ENCODE measurements at places on chromosomes 16 and 17.

DNA sequence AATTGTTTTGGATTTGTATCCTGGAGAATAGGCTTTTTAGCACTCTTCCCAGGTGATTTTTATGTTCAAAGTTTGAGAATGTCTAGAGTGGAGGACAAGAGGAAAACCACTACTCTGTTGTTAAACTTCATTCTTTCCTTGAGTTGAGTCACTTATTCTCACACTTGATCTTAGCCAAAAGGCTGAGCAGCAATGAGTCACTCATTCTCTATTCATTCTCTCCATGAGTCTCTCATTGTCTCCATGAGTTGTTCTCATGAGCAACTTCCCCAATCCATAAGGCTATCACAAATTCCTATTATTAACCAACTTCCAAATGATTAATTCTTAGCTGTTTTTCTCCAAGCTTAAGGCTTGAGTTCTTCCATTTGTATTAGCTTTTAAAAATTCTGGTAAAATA, 1393.3 kb downstream of the CDH8 start:
- DNase-seq, result no peak

DNA sequence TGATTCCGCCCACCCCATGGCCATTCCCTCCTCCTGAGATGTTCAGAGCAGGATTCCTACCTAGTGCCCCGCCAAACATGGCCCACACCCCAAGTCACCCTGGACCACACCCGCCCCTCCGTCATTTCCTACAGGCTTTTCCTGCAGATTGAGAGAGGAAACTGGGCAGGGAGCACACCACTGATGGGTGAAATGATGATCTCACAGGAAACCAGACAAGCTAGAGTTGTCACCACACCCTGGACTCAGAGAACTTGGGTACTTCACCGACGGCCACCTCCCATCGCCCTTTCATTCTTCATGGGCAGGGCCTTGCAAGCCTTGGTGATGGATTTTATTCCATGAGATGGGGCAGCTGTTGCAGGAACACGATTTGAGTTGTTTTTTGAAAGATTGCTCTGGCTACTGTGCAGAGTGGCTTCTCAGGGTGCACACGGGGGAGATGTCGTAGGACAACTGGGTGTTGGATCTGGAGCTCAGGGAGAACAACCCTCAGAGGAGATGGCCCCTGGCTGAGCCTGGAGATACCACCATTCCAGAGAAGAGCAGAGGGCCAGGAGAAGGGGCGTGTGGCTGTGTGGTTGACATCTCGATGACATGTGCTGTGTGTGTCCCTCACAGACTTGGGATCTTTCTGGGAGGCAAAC, 7.4 kb upstream of the B9D1 start:
- DNase-seq, result no peak

- DNase-seq, result no peak
Measured at GRCh38 chr16:23893986-23894385, 58.2 kb downstream of the PRKCB start.

DNA sequence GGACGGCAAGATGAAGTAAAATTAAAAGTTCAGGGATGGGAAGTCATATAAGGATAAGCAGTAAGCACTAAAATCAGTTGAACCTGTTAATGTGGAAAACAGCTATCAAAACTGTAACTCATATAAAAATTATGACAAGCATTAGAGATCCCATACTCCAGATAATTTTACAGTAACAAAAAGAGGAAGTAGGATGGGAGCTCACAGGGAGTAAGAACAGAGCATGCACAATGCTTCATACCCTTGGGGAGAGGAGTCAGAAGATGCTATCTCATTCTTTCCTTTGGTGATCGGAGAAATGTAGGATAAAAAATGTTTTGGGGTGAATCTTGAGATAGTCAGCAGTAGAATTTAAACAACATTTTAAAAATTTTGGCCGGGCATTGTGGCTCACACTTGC, 164.7 kb upstream of the CACNG5 start:
- DNase-seq, result no peak

DNA sequence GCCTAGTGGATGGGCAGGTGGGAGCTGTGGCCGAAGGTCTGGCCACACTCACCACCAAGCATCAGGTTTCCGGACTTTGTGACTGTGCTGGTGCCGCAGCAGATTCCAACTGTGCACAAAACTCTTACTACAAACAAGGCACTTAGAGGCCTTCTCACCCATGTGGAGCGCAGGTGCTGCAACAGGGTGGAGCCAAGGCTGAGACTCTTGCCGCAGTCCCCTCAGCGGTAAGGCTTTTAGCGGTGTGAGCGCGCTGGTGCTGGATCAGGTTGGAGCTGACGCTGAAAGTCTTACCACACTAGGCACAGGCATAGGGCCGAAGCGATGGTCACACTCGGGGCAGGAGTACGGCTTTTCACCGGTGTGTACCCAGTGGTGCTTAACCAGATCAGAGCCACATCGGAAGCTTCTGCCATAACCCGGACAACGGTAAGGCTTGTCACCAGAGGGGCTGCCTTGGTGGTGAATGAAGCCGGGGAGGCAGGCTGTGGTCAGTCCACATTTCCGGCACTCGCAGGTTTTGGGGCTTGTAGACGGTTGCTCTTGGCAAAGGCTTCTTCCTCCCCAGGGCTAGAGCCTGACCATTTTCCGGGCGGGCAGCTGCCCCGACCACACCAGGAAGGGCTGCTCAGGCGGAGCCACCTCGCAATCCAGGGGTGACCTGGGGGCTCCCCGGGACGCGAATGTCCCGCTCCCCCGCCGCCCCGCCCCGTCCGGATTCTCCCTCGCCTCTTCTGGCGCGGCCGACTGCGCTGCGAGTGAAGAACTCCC, 1.0 kb upstream of the ARMC5 start:
- peak; percentile 69 for DNase-seq

GRCh38 chr16:46555951-46556350, 65.2 kb downstream of the SHCBP1 start:
- no peak for DNase-seq

GRCh38 chr16:28983644-28984043, 1.2 kb upstream of the LAT start:
- DNase-seq, result no peak

- no peak for DNase-seq
Measured at GRCh38 chr17:17801800-17802481, 34.8 kb downstream of the SREBF1 start.

DNA sequence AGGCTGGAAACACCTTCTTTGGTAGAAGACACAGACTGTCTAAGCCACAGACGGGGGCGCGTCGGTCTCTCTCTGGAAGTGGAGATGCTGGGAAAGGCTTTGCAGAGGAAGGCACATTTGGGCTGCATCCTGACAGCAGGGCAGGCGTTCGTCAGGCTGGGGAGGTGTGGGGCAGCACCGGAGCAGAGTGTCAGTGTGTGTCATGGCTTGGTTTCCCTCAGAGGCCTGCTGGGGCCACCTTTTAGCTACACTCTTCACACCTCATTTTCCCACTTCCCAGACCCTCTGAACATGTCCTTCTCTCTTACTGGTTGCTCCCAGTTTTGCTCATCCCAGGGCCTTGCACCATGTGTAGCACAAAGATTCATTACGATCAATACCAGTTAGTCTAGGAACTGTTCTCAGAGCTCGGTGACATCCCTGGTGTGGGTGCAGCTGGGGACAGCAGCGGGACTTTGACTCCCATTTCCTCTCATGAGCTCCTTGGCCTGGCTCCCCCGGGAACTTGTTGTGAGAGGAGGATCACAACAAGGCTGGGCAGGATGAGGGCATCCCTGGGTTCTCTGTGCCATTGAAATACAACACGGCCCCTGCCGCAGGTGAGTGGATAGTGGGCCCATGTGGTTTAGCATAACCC, 33.1 kb downstream of the SMARCE1 start:
- DNase-seq, result no peak

DNA sequence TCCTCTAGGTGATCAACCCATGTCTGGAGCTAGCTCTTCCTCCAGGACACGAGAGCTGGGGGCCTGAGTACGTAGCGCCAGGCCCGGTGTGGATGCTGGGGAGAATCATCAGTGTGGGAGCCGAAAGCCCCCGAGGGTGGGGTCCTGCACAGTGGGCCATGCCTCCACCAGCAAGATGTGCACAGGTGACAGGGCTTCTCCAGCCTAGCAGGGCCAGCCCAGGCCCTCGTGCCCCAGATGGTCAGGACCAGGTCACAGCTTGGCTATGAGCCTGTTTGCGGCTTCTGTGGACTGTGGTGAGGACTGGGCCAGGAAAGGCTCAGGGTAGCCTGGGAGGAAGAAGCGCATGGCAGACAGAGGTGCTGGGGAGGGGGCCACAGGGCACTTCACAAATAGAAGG, 7.8 kb downstream of the MPG start:
- DNase-seq, result no peak

- no peak for DNase-seq
Measured at GRCh38 chr16:69762814-69763598, 874 bp downstream of the WWP2 start.

DNA sequence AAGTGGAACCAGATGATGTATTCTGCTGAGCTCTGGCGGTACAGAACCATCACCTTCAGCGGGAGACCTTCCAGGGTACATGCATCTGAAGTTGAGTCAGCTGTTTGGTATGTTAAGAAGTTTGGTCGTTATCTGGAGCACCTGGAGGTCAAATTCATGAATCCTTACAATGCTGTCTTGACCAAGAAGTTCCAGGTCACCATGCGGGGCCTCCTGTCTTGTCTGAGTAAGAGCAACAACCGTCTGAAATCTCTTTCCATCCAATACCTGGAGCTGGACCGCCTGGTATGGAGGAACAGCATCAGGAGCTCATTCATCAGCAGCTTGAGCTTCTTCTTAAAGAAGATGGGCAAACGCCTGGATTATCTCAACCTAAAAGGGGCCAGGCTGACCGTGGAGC, 4.0 kb downstream of the FBXO39 start:
- no peak for DNase-seq
